ENCODE measurements at places on chromosomes 1 and 21.

DNA sequence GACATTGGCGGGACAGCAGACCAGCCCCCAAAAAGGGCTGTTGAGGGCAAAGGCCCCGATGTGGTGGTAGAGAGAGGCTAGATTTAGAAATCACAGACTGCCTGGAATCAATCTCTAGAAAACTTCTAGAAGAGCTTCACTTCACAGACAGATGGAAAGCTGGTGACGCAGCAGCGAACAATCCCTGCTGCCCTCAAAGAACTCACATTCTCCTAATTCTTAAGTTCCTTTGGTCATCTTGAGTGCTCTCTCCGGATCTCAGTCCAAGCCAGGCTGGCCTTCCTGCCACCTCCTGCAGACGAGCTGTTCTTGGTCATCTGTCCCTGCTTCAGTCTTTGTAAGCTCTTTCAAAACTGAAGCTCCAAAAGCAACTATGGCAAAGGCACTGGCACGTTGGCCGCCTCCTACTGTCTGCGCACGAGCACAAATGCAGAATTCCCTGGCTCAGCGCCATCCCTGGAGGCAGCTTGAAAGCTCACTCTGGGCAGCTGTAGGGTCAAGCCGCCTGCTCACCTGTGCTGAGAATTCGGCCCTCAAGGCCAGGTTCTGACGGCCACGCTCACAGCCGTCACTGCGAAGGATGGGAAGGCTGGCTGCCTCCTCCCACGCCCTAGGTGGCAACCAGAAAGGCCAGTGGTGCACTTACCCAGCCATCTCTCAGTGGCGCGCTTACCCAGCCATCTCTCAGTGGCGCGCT lies 110.6 kb downstream of the NPHP4 start:
- peaks cover 10% of the 10 kb centered on the region for H3K27me3 ChIP-seq
- H3K36me3 ChIP-seq, result peaks cover 25% of the 10 kb centered on the region
- H3K4me1 ChIP-seq, result peaks cover 22% of the 10 kb centered on the region
- H3K27ac ChIP-seq, result no peak overlapping the region
- no peak overlapping the region for H3K4me3 ChIP-seq

GRCh38 chr1:222618880-222619596 lies 1.1 kb downstream of the MIA3 start:
- H3K36me3 ChIP-seq, result no peaks in the 10 kb centered on the region
- H3K4me1 ChIP-seq, result peaks cover 29% of the 10 kb centered on the region
- peak; percentile 60 for DNase-seq

DNA sequence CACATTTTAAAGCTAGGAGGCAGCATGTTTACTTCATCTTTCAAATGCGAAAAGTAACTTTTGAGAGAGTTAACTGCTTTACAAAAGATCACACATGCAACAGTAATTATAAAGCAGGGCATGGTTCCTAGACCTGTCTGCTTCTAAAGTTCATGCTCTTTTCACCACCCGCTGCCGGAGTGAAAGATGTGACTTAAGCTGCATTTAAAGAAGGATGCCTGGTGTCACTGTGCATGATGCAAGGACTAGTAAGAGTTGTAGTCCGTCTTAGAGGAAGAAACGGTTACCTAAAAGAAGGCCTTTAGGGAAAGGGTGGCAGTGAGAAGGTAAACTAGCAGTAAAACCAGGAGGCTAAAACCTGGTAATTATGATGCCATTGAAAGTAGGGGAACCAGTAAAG lies 1689.1 kb downstream of the KCNT2 start:
- no peaks in the 10 kb centered on the region for H3K27me3 ChIP-seq
- no peaks in the 10 kb centered on the region for H3K4me1 ChIP-seq
- no peak overlapping the region for H3K27ac ChIP-seq
- H3K4me3 ChIP-seq, result no peak overlapping the region

DNA sequence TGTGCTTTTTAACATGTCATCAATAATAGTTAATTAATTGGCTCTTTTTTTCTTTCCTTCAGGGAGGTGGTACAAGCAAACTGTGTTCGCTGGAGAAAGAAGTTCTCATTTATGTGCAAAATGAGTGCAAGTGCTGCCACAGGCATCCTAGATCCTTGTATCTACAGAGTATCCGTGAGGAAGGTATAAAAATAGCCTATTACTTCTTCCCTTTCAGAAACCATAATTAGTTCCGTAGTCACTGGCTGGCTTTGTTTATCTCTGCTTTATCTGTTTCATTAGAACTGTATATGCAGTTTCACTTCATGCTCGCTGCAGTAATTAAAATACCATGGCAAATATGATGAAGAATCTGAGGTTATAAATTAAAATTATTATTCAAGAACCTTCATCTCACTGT lies 40.6 kb downstream of the EEIG2 start:
- H3K36me3 ChIP-seq, result no peaks in the 10 kb centered on the region
- H3K4me3 ChIP-seq, result no peak overlapping the region
- peaks cover 2% of the 10 kb centered on the region for H3K27me3 ChIP-seq

GRCh38 chr21:36030581-36031189 lies 29.6 kb downstream of the SETD4 start:
- H3K27me3 ChIP-seq, result peaks cover 5% of the 10 kb centered on the region
- H3K4me3 ChIP-seq, result no peak overlapping the region
- no peak for DNase-seq
- H3K4me1 ChIP-seq, result peaks cover 8% of the 10 kb centered on the region

DNA sequence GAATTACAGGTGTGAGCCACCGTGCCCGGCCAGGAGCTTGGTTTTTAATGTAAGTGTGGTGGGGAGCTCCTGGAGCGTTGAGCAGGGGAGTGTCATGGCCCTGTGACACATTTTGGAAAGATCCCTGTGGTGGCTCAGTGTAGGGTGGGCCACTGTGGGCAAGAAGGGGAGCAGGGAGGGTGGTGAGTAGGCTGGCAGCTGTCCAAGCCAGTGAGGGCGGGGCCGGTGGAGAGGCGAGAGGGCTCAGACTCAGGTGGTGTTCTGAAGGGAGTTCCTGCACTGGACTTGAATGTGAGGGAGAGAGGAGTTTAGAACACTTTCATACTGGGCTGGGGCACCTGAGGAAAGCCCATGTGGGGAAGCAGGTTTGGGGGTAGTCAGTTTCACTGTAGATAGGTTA lies 3.1 kb upstream of the EVA1B start:
- H3K4me1 ChIP-seq, result peaks cover 5% of the 10 kb centered on the region
- no peak for DNase-seq
- H3K27ac ChIP-seq, result no peak overlapping the region
- H3K36me3 ChIP-seq, result peaks cover 10% of the 10 kb centered on the region
- H3K27me3 ChIP-seq, result peaks cover 20% of the 10 kb centered on the region

- peaks cover 11% of the 10 kb centered on the region for H3K4me1 ChIP-seq
- H3K36me3 ChIP-seq, result peaks cover 5% of the 10 kb centered on the region
- H3K4me3 ChIP-seq, result no peak overlapping the region
- no peak for DNase-seq
Observed at GRCh38 chr1:228837817-228838716, 102.8 kb downstream of the RHOU start.

- H3K4me1 ChIP-seq, result no peaks in the 10 kb centered on the region
- H3K36me3 ChIP-seq, result no peaks in the 10 kb centered on the region
- peaks cover 5% of the 10 kb centered on the region for H3K27me3 ChIP-seq
- no peak for DNase-seq
- no peak overlapping the region for H3K27ac ChIP-seq
Observed at GRCh38 chr1:153816283-153816889, 41.2 kb downstream of the SLC27A3 start.

GRCh38 chr1:56250809-56251208 lies 328.6 kb downstream of the PLPP3 start:
- H3K4me1 ChIP-seq, result peaks cover 3% of the 10 kb centered on the region
- no peak overlapping the region for H3K4me3 ChIP-seq
- H3K36me3 ChIP-seq, result no peaks in the 10 kb centered on the region
- H3K27ac ChIP-seq, result no peak overlapping the region

- H3K27me3 ChIP-seq, result peaks cover 4% of the 10 kb centered on the region
- H3K27ac ChIP-seq, result no peak overlapping the region
- no peak overlapping the region for H3K4me3 ChIP-seq
- DNase-seq, result no peak
- no peaks in the 10 kb centered on the region for H3K36me3 ChIP-seq
- H3K4me1 ChIP-seq, result peaks cover 3% of the 10 kb centered on the region
Observed at GRCh38 chr1:62229932-62230331, 35.3 kb downstream of the L1TD1 start.

- no peak for DNase-seq
- H3K4me3 ChIP-seq, result no peak overlapping the region
- peaks cover 4% of the 10 kb centered on the region for H3K27me3 ChIP-seq
- peaks cover 5% of the 10 kb centered on the region for H3K36me3 ChIP-seq
Observed at GRCh38 chr1:230122366-230123279, 55.6 kb downstream of the GALNT2 start.

GRCh38 chr1:199691540-199691939 lies 336.0 kb upstream of the NR5A2 start:
- no peaks in the 10 kb centered on the region for H3K27me3 ChIP-seq
- H3K27ac ChIP-seq, result peak overlapping the region; percentile 1
- no peaks in the 10 kb centered on the region for H3K36me3 ChIP-seq
- no peak overlapping the region for H3K4me3 ChIP-seq
- no peak for DNase-seq

- no peaks in the 10 kb centered on the region for H3K36me3 ChIP-seq
- no peak for DNase-seq
- H3K4me1 ChIP-seq, result no peaks in the 10 kb centered on the region
- no peaks in the 10 kb centered on the region for H3K27me3 ChIP-seq
- no peak overlapping the region for H3K27ac ChIP-seq
Observed at GRCh38 chr1:84489766-84490165, 10.7 kb downstream of the RPF1 start.

GRCh38 chr21:41437729-41438128 lies 11.7 kb downstream of the MX1 start:
- no peak for DNase-seq
- no peak overlapping the region for H3K27ac ChIP-seq

GRCh38 chr1:157951230-157951629 lies 42.2 kb upstream of the KIRREL1 start:
- H3K36me3 ChIP-seq, result no peaks in the 10 kb centered on the region
- H3K4me1 ChIP-seq, result no peaks in the 10 kb centered on the region
- no peak overlapping the region for H3K27ac ChIP-seq
- H3K27me3 ChIP-seq, result no peaks in the 10 kb centered on the region
- H3K4me3 ChIP-seq, result no peak overlapping the region

DNA sequence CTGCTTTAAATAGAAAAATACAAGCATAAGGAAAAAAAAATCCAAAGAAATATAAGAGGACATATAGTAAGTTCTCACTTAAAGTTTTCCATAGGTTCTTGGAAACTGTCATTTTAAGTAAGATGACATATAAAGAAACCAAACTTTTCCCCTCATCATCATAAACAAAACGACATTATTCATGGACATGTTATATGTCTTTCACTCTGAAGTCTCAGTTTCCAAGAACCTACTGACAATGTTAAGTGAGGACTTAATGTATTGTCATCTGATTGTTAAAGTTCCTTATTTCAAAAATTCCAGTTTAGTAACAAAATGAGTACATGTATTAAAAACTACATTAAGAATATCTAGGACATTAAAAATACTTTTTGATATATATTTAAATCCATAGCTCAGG lies 69.6 kb upstream of the GFI1 start:
- no peak overlapping the region for H3K4me3 ChIP-seq
- DNase-seq, result no peak
- H3K27ac ChIP-seq, result no peak overlapping the region
- H3K27me3 ChIP-seq, result no peaks in the 10 kb centered on the region
- H3K4me1 ChIP-seq, result no peaks in the 10 kb centered on the region
- H3K36me3 ChIP-seq, result no peaks in the 10 kb centered on the region

- H3K4me3 ChIP-seq, result no peak overlapping the region
- H3K4me1 ChIP-seq, result peaks cover 10% of the 10 kb centered on the region
- H3K36me3 ChIP-seq, result no peaks in the 10 kb centered on the region
- H3K27ac ChIP-seq, result no peak overlapping the region
- H3K27me3 ChIP-seq, result peaks cover 15% of the 10 kb centered on the region
- no peak for DNase-seq
Observed at GRCh38 chr1:167627865-167628641, 2.0 kb upstream of the RCSD1 start.

- no peak for DNase-seq
- H3K27me3 ChIP-seq, result no peaks in the 10 kb centered on the region
- no peaks in the 10 kb centered on the region for H3K36me3 ChIP-seq
- H3K4me1 ChIP-seq, result peaks cover 4% of the 10 kb centered on the region
- no peak overlapping the region for H3K4me3 ChIP-seq
Observed at GRCh38 chr1:113792986-113793385, 19.3 kb downstream of the RSBN1 start.

DNA sequence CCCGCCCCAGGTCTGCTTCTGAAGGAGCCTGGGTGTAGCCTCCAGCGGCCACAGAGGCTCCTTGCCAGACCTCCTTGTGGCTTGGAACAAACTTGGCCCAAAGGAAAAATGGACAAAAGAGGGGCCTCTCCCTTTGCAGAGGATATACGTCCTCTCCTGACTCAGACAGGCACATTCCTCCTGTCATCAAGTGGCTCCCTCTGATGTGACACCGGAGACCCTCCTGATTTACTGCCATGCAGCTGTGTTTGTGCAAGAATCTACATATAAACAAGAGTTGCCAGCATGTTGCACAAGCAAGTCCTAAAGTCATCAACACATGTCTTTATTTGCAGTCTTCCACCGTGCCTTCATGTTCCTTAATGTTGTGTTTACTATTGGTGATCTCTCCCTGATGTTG lies 54.1 kb upstream of the F3 start:
- no peak overlapping the region for H3K4me3 ChIP-seq
- H3K27ac ChIP-seq, result no peak overlapping the region
- no peaks in the 10 kb centered on the region for H3K27me3 ChIP-seq
- no peaks in the 10 kb centered on the region for H3K36me3 ChIP-seq
- no peak for DNase-seq

DNA sequence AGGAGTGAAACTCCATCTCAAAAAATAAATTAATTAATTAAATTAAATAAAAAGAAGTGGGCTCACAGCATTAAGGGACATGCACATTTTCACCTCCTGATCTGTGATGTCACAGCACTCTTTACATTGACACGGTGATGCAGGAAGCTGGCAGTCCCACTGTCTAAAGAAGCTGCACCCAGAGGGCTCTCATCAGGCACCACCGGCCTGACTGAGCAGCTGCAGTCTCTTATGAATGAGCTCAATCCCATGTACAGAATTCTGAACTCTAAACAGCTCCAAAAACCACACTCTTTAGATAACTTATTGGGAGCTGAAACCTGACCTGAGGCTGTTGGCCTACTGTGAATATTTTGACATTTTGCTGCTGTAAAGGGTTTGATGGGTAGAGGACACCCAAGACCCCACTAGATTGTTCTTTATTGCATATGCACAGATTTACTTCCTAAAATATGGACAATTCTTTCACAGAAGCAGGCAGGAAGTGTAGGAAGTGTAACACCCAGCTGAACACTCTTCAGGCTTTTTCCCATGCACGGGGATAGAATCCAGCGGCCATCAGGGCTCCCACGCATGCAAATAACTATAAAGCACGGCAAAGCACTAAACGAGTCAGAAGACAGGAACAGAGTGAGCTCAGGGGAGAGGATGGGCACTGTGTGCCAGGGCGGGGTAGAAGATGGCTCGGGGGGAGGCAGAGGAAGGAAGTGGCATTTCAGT lies 46.2 kb downstream of the L1TD1 start:
- no peak overlapping the region for H3K4me3 ChIP-seq
- H3K27me3 ChIP-seq, result peaks cover 12% of the 10 kb centered on the region
- H3K36me3 ChIP-seq, result peaks cover 9% of the 10 kb centered on the region
- no peak for DNase-seq

Data from glutamatergic neuron (in vitro differentiated cells).